ENCODE measurements at places on chromosomes 7 and 10.

- no peak for DNase-seq
Measured at GRCh38 chr10:118501171-118501570, 94.3 kb downstream of the PRLHR start.

- DNase-seq, result peak; percentile 3
Measured at GRCh38 chr7:159197066-159197975, 52.7 kb upstream of the VIPR2 start.

DNA sequence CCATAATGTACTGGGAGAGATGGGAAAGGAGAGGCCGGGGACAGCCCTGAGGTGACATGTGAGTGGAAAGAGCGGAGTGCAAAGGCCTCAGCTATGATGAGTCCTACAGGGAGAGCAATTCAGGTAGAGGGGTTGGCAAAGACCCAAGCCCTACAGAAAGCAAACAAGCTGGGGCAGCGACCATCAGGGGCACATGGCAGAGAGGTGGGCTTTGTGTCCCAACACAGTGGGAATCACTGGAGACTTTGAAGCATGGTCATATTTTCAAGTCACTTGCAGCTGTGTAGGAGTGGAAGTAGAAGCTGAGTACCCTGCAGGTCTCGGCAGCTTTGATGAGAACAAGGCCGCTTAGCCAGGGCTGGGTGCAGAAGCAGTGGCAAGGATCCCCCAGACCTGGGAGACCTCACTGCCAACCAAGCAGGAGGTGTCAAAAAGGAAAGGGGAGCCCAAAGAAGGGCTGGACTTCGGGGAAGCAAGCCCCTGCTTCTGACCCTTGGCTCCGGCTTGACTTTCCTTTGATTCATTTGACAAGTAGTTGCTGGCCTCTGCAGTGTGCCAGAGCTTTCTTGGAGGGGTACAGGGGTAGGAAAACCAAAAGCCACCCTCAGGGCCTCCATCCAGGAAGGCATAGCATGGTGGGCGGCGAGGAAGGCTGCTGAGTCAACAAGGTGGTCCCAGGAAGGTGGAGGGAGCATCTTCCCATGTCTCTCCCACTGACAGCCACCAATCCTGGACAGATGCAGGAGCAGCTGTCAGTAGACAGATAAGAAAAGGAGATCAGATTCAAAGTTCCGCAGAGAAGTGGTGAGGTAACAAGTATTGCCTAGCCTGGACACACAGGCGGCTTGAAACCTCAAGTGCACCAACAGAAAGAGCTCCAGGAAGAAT, 1.9 kb upstream of the PGAM2 start:
- no peak for DNase-seq

- no peak for DNase-seq
Measured at GRCh38 chr7:12294701-12295100, 83.6 kb downstream of the TMEM106B start.

DNA sequence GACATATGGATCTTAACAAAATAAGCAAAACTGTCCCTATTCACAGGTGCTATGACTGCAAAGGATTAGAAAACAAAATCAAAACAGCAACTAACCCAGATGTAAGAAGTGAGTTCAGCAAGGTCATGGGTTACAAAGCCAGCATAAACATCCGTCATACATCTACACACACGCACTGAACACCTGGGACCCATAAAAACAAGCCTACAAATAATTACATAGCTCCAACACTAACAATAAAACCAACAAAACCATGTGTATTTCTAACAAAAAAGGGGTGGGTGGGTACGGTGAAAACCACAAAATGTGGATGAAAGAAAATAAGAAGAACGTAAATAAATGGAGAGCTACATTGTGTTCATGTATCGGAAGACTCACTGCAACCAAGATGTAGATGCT, 256.8 kb downstream of the ELFN1 start:
- no peak for DNase-seq

All from ELF-1 (cell line).